NCI-H2081 treated with DMSO at 0.1 percent for 48 hours (cell line): ENCODE measurements at places on chromosomes 7 and 10.

DNA sequence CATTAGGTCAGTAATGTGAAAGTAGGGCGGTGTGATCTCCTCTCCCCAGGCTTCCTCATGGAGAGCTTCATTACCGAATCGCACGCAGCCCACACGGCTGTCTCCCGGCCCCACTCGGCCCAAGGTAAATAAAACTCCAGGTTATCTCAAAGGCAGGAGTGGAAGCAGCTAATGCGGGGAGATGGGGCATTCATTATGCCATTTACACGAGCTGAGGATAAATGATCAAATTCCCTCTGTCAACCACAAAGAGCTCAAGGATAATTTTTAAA, 93.5 kb downstream of the ADARB2 start:
- DNase-seq, result peak; percentile 10

- DNase-seq, result no peak
Measured at GRCh38 chr7:38756521-38756920, 125.3 kb upstream of the AMPH start.

- DNase-seq, result no peak
Measured at GRCh38 chr10:99161165-99161564, 74.5 kb downstream of the HPSE2 start.

DNA sequence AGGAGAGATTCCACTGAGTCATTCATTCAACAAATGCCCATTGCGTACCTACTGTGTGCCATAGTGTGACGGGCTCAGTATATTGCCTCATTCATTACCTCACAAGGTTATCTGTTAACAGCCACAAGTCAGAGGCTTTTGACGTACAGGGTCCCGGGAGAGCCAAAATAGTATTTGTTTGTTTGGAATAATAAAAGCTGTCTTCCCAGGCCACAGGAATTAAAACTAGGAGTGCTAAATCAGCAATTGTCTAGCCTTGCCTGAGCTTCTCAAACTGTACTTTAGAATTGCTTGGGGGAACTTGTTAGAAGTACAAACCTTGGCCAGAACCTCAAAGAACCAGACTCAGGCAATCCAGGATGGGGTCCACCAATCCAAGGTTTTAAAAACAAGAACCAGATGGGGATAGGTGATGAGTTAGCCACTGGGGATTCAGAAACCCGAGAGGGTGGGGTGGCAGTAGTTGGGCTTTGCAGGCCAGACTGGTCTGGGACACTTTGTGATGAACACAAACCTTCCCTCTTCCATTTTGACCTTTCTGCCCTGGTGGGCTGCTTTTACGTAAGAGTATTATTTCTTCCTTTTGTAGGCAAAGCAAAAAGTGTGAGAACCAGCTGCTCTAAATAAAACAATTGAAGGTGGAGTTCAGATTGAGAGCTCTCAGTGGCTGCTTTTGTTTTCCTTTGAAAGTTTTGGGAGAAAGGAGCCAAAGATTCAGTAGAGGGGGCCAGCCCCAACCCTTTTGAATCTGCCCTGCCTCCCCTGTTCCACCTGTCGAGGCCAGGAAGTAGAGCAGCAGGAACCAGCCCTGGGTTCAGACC, 113.0 kb upstream of the ANLN start:
- DNase-seq, result no peak

GRCh38 chr10:103799341-103799740, 56.0 kb downstream of the SH3PXD2A start:
- no peak for DNase-seq

DNA sequence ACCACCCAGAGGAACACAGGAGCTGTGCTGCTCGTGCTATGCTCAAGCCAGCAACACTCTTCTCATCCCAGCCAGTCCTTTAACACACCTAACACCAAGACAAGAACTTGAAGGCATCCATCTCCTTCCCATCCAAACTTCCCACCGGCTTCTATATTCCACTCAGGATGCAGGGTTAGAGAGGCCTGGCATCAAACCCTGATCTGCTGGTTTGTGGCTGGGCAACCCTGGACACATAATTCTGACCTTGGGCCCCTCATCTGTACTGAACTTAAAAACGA, 5.6 kb upstream of the MYO1G start:
- DNase-seq, result no peak

GRCh38 chr10:87685832-87686574, 26.3 kb downstream of the PAPSS2 start:
- DNase-seq, result no peak

- no peak for DNase-seq
Measured at GRCh38 chr7:155979994-155980393, 167.7 kb upstream of the SHH start.

DNA sequence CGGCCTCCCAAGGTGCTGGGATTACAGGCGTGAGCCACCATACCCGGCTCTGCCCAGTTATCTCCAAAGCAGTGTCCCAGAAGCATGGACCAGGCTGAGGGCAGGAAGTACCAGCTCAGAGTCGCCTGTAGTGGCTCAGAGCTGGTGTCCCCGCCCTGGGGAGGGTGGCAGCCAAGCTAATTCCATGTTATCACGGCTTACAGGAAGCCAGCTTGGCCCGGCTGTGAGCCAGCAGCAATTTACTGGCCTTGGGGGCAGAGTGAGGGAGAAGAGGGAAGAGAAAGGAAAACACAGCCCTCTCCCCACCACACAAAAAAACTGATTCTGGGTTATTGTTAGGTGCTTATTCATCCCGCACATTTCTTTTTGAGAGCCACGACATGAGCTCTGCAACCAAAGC, 88.1 kb downstream of the HIP1 start:
- DNase-seq, result no peak

- no peak for DNase-seq
Measured at GRCh38 chr10:84293574-84294016, 34.8 kb upstream of the CCSER2 start.

GRCh38 chr7:73892003-73892999, 31.3 kb downstream of the TMEM270 start:
- DNase-seq, result no peak

- DNase-seq, result no peak
Measured at GRCh38 chr10:75772153-75772887, 340.9 kb downstream of the LRMDA start.

DNA sequence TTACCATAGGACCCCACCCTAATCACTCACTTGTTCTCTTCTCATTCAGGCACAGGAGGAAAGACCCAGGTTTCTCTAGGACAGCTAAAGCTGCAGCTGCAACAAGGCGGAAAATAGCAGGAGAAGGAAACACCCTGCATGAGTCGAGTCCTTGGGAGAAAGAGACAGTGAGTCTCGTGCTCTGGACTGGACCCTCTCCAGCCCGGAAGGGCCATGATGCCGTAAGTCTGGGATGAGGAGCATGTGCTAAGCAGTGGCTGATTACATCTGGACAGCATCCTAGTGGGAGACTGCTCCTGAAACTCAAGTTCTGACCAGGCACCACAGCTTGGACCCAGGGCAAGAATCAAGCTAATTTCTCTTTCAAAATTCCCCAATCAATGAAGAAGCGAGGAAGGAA, 39.4 kb downstream of the FBXW4 start:
- no peak for DNase-seq

DNA sequence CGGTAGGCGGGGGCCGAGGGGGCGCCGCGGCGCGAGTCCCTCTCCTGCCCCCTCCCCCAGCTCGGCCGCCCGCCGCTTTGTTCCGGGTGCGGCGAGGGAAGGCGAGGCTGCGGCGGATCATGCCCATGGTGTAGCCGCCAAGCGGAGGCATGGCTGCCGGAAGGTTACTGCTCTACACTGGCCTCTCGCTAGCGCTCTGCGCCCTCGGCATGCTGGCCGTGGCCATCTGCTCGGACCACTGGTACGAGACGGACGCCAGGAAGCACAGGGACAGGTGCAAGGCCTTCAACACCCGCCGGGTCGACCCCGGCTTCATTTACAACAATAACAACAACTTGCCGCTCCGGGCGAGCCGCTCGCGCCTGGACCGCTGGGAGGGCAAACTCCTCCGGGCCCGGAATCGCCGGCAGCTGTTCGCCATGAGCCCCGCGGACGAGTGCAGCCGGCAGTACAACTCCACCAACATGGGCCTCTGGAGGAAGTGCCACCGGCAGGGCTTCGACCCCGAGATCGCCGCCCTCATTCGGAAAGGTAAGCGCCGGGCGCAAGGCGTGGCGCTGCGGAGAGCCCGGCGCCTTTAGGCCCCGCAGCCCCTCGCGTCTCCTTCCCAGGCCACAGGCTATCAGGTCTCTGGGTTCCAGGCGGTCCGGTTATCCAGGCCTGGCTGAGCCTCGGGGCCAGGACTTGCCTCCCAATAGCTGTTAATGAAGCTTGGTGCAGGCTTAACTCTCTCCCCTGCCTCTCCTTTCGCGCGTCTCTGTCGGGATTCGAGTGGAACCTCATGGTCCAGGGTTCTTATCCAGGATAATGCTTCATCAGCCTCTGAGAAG, 513 bp downstream of the TMEM178B start:
- DNase-seq, result no peak
